Stimulated activated CD4-positive, alpha-beta T cell treated with anti-CD3 and anti-CD28 coated beads, Interleukin-4, amount 100 ng/mL, for 24 hours (primary cell): ENCODE measurements at places on chromosomes 16 and 17.

DNA sequence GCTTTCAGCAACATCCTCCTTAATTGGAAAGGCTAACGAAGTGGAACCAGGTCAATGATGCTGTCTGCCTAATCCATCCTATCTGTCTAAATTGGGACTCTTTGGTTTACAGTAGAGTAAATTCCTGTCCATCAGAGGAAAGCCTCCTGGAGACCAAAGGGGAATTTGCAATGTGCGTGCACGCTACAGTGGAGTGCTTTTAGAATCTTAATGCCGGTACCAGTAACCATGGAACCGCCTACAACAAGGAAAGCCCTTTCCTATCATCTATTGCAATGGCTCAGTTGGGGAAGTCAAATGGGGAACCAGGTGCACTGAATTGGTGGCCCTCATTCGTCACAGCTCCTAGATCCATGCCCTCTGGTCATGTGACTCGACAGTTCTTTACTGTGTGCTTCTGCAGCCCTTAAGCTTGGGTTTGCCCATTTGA is 110.1 kb downstream of the XYLT1 start:
- DNase-seq, result no peak

DNA sequence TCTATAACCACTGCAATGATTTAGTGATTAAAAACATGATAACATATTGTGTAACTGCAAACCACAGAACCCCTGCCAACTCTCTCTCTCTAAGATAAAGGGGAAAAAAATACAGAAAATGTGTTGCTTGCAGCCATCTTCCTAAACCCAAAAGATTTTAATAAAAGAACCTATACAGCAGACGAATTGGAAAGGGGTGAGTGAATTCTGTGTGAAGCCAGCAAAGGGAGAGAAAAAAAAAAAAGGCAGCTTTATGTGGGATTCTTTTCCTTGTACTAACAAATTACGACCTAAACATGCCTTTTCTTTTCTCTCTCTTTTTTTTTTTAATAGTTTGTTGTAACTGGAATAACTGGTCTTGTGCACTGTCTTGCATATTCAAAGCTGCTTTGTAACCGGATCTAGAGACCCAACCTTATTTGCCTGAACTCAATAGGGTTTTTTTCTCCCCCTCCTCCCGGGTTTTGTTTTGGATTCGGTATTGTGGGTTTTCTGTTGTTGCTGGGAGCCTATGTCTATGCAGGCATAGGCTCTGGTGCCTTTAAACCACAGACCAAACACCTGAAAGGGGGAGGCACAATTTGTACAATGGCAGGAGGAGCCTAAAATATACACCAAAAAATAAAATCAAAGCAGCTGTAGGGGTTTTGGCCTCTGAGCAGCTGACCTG is 7.0 kb upstream of the ZFHX3 start:
- DNase-seq, result no peak

DNA sequence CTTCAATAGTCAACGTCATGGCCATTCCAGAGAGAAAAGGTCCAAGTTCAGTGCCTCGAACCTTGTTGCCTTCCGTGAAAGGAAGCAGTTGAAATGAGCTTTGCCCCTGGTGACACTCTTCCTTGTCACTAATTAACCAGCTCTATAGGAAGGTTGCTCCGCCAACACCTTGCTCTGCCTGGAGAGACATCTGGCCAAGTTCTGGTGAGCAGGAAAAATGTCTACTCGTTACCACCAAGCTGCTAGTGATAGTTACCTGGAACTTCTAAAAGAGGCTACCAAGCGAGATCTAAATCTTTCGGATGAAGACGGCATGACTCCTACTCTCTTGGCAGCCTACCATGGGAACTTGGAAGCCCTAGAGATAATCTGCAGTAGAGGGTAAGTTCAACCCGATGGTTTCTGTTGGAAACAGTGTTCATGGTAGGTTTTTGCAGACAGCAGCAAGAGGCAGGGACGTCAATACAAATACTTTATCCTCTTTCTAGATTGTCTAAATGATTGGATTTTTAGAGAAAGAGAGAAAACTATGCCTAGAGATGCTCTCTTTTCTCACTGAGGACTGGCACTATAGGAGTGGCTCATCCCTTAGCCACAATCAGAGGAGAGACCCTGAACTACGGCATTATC is at the start of gene ANKS4B:
TSS of gene ANKS4B (plus strand) at position 179 of the 630 bp plus-strand sequence. CDS start at position 218, 39 bp downstream.
- no peak for DNase-seq

DNA sequence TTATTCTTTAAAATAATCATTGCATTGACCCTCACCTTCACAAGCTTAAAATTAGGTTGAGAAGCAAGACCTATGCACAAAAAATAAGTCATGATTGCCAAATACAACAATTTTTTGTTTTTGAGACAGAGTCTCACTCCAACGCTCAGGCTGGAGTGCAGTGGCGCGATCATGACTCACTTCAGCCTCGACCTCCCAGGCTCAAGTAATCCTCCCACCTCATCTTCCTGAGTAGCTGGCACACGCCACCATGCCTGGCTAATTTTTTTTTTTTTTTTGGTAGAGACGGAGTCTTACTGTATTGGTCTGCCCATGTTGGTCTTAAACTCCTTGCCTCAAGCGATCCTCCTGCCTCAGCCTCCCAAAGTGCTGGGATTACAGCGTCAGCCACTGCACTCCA is 24.2 kb downstream of the ZNF652 start:
- no peak for DNase-seq

DNA sequence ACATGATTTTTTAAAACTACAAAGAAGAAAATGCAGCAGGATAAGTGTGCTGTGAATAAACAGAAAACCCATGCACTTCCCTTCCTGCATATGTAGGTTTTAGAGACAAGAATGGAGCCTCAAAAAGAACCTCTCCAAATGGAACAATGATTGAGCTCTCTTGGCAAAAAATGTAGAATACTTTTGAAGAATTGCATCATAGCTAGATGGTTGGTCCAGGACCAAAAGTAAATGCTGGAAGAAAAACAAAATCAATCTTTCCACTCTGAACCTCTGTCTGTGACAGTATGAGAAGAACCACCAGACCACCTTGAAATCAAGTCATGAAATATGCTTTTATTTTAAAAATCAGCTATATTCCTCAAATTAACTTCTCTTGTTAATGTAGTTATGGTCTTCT is 17.5 kb downstream of the HELZ start:
- DNase-seq, result no peak

- no peak for DNase-seq
Observed at GRCh38 chr17:3157218-3157617, 29.9 kb upstream of the OR1G1 start.

- DNase-seq, result no peak
Observed at GRCh38 chr17:69232650-69233049, 4.0 kb upstream of the ABCA10 start.

DNA sequence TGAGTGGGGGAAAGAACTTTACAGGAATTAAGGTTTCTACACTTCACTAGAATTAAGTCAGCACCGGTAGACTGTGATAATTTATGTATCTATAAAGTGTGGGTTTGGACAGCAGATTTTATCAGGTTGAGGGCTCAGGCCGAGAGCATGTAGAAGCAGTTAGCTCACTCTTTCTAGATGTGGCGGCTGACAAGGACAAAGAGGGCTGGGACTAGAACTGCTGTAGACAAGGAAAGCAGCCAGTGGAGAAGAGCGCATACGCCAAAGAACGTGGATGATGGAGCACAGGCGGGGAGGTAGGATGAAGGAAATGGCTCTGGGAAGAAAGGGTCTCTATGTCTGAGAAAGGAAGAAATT is 504 bp upstream of the GOSR1 start:
- peak; percentile 25 for DNase-seq

- no peak for DNase-seq
Observed at GRCh38 chr17:57370619-57371018, 114.3 kb downstream of the MSI2 start.

GRCh38 chr16:10514369-10515055 is 65.9 kb downstream of the EMP2 start:
- DNase-seq, result peak; percentile 49

GRCh38 chr16:48914070-48914469 is 304.1 kb upstream of the N4BP1 start:
- DNase-seq, result no peak

DNA sequence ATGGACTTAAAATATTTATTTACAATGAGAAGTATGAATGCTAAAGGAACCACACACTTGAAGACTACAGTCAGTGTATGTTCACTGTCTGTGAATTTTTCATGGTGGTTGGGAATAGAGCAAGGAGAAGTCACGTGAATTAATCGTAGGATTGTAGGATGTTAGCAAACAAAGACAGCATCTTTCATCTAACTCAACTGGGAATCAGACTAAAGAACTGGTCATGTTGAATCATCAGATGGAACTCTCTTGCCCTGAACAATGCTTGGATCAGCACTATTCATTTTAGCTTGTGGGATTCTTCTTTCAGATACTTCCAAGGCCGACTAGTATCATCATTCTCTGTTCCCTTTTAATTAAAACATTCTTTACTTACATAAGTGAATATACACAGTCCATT is 18.1 kb downstream of the KCNJ2 start:
- no peak for DNase-seq

DNA sequence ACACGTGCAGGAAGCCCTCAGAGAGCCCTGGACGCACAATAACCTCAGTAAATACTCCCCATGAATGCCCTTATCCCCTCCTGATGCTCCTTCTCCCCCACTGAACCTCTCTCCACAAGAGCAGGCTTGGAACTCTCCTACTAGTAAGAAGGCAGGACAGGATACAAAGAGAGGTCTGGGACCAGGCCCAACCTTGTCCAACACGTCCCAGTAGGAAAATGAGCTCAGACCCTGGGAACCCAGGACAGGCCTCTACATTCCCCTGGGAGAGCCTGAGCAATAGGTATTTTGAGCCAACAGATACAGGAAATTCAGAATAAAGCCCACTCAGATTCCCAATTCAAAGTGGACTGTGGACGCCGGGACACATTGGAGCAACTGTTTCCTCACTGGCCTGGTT is 19.2 kb downstream of the ZNF423 start:
- DNase-seq, result no peak

GRCh38 chr17:65219124-65219523 is 82.0 kb downstream of the RGS9 start:
- no peak for DNase-seq

- DNase-seq, result no peak
Observed at GRCh38 chr17:5373112-5373511, 46.4 kb downstream of the NUP88 start.

- no peak for DNase-seq
Observed at GRCh38 chr17:79988185-79988971, 47.3 kb downstream of the TBC1D16 start.

DNA sequence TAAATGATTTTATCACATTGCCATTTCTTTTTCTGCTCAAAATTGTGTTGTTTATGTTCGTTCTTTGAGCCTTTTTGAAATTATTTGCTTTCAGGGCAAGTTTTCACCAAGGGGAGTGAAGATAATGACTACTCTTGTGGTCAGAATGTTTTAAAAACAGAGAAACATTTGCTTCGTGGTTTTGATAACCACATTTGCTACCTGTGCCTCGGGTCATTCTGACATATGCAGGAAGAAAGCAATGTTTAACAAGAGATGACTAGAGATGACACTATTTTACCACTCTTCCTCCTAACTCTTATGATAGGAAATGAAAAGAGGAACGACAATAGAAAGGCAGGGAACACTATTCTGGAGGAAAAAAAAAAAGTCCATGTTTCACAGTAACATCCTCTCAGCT is 1496.5 kb upstream of the GOT2 start:
- no peak for DNase-seq

DNA sequence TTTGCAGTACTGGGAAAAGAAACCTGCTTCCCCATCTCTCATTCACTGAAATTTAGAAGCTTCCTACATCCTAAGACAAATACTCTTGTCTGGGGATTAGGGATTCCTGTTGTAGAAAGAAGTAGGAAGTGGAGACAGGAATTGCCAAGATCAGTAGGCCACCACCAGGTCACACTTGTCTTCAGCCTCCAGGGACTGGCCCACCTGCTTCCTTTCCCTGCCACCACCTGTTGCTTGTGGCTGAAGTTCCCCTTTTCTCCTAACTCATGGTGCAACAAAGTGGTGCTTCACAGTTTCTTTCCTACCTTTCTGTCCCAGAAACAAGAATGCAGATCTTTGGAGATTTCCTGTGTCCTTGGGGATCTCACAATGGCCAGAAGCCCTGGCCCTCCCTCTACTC is 82.4 kb downstream of the WNT3 start:
- no peak for DNase-seq

DNA sequence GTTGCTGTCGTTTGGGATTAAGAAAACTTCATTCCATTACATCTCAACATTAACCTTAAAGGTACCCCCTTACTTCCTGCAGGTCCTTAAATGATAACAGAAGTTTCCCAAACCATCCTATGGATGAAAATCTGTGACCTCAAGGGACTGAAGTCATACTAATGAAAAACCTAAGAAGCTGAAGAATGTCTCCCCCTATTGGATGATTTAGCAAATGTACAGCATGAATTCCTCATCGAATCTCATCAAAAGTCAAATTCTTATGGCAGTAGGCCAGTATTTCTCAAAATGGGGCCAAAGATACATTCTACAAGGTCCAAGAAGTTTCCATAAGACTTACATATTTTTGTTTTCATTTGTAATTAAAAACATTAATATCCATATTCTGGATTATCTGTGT is 13.5 kb downstream of the SCO1 start:
- DNase-seq, result no peak

DNA sequence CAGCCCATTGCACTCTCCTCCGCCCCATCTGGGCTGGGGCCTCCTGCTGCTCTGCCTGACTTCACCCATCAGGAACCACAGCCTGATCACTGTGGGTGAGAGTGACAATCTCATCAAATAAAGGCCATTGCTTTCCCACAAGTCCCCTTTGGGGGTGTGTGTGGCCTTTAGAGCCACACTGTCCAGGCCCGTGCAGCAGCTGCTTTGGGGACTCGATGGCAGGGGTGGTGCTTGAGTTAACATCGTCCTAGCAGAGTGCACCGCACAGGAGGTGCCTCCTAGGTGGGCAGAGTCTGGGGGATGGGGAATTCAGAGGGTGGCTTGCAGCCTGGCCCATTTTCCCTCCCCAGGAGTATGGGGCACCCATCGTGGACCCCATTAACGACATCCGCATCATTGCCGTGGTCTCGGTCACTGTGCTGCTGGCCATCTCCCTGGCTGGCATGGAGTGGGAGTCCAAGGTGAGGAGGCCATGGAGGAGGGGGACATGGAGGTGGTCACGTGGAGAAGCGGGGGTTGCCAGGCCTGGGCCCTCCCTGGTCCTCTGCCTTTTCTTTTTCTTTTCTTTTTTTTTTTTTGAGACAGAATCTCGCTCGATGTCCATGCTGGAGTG is 5.4 kb downstream of the SLC12A3 start:
- no peak for DNase-seq

DNA sequence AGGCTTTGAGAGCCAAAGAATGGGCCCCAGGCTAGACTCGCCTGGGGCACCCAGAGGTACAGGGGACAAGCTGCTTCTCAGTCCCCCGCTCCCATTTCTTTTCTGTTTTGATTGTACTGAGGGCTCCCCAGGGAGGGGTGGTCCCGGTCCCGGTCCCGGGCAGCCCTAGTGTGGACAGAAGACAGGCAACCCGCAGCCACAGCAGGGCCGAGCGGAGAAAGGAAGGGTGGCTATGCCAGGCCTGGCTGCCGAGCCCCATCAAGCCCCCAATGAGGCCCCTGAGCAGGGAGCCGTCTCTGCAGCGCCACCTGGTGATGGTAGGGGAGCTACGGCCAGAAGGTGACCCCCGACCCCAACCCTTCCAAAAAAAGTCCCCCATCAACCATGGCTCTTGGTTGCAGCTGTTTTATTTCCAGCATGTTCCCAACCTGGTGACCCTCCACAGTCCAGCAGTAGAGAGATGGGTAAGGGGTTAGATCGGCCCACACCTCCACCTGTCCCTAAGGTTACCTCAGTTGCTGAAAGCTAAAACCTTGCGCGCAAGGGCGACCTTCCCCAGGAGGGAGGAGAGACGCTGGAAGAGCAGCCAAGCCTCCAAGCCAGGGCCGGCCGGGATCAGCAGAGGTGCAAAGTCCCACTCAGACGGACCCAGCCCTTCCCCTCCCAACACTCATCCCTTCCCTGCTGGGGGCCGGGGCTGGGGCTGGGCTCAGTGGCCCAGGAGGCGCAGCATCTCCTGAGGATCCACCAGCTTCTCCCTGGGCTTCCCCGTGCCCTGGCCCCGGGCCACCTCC is 2.6 kb upstream of the GRIN2C start:
- peak; percentile 77 for DNase-seq
